ENCODE measurements at places on chromosomes 5 and 9. TPM values are rescaled to one million over a fixed set of nuclear protein-coding genes. Genes with fewer than 3 reads are reported as not detected.

DNA sequence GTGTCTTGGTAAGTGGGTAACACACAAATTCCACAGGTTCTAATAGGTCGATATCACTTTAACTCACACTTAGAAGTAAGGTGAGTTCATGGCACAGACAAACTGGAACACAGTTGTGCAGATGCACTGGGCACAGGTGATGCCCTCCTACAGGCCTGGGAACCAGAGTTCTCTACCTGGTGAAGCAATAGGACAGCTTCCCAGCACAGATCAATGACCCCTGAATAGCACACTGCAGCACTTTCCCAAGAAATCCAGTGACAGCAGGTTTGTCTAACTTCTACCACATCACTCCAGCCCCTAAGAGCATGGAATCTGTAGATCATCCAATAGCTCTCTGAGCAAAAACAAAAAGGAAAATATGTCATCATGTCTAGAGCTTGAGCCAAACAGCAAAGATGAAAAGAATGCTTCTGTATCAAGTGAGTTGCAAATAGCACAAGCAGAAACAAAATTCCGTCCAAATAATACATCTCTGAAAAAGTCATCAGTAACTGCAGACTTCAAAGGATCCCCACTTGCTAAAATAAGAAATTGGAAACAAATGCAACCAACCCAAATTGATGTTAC is 33.5 kb downstream of the MOCS2 start:
- H3K27ac ChIP-seq: no peak overlapping the region
- H3K27me3 ChIP-seq: no peaks in the 10 kb centered on the region
- H3K4me1 ChIP-seq: no peaks in the 10 kb centered on the region
- no peak overlapping the region for H3K4me3 ChIP-seq
- no peak for DNase-seq
- no peaks in the 10 kb centered on the region for H3K36me3 ChIP-seq

- peaks cover 28% of the 10 kb centered on the region for H3K4me1 ChIP-seq
- H3K4me3 ChIP-seq: no peak overlapping the region
- H3K27me3 ChIP-seq: peaks cover 12% of the 10 kb centered on the region
- H3K36me3 ChIP-seq: no peaks in the 10 kb centered on the region
Measured at GRCh38 chr9:132946211-132946610, 1.8 kb upstream of the TSC1 start.

DNA sequence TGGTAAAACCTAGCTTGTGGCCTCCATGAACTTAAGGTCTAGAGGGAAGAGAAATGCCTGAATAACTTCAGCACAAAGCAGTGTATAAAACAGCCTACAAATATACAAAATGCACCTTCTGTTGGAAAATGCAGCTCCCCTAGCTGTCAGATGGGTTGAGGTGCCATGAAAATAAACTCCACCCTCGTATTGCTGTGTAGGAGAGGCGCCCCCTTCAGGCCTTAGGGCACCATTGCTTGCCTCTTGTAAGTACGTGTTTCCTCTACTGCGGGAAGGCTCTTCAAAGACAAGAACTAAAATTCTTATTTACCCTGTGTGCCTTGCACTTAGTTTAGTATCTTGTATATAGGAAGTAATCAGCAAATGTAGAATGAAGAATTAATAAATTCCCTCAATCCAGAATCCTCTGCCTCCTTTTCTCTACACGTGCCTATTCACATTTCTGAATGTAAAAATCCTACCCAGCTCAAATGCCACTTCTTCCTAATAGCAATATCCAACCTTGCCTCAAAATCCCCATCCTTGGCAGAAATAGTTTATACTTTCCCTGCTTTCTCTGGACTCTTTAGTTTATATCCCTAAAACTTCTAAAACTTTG is 393.7 kb upstream of the PDE4D start:
- peaks cover 10% of the 10 kb centered on the region for H3K4me1 ChIP-seq
- no peaks in the 10 kb centered on the region for H3K27me3 ChIP-seq
- H3K4me3 ChIP-seq: no peak overlapping the region
- no peak overlapping the region for H3K27ac ChIP-seq
- H3K36me3 ChIP-seq: no peaks in the 10 kb centered on the region
- peak; percentile 71 for DNase-seq

- no peak overlapping the region for H3K27ac ChIP-seq
- no peak overlapping the region for H3K4me3 ChIP-seq
- DNase-seq: no peak
- no peaks in the 10 kb centered on the region for H3K27me3 ChIP-seq
Measured at GRCh38 chr5:168135897-168136296, 155.5 kb upstream of the WWC1 start.

- DNase-seq: no peak
- H3K27me3 ChIP-seq: peaks cover 1% of the 10 kb centered on the region
- H3K4me1 ChIP-seq: peaks cover 13% of the 10 kb centered on the region
- no peaks in the 10 kb centered on the region for H3K36me3 ChIP-seq
- no peak overlapping the region for H3K4me3 ChIP-seq
Measured at GRCh38 chr5:57683036-57683630, 200.5 kb upstream of the ACTBL2 start.

CLIC3 gene
- total RNA-seq: not detected

SCGB3A2 gene
- total RNA-seq: 1.2 TPM
